ENCODE measurements at places on chromosomes 7 and 10.

DNA sequence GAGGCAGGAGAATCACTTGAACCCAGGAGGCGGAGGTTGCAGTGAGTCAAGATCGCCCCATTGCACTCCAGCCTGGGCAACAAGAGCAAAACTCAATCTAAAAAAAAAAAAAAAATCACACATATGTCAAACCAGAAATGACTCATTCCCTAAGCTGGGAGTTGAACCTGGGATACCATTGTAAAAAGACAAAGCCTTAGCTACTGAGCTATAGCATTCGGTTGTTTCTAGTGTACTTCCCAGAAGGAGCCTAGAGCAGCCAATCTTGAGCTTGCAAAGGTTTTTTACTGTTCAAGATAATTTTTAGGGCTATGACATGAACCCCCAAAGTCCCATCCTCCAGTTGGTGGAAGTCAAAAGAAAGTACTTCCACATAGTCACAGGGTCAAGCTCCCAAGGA lies 87.9 kb downstream of the ZNF467 start:
- DNase-seq, result no peak

- no peak for DNase-seq
These were observed 4.6 kb downstream of the DCLRE1C start for GRCh38 chr10:14949291-14949690.

DNA sequence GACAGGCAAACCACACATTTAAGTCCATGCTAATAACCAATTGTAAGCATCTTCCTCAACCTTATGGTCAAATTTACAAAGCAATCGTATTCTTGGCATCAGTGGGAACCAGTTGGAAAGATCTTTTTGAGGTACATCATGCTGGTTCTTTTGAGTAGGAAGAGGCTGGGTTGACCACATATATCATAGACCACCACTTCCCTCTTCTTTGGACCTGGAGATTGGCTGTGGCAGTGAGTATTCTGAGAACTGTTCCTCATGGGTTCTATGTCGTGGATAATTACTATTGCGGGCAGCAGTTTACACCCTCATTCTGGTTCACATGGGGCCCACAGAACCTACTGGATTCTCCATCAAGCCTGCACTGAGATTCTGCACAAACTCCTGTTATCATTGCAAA lies 35.5 kb upstream of the C1GALT1 start:
- DNase-seq, result no peak

GRCh38 chr7:53476566-53476965 lies 441.1 kb downstream of the POM121L12 start:
- no peak for DNase-seq

DNA sequence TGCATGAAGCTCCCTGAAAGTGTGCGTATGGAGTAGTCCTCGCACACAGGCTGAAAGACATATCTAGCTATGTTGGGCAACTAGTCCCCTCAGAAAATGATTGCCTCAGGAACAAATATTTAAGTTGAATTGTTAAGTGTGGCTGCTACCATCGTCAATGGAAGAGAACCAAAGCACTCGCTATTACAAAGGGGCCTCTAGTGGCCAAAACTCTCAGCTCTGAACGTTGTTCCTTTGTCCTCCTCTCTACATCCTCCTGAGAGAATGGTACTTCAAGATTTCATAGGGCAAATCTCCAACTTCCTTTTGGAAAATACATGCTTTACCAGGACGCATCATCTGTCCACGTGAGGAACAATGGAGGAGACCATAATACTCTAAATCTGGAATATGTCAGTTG lies 209.9 kb downstream of the NRG3 start:
- no peak for DNase-seq

- DNase-seq, result no peak
These were observed 14.1 kb upstream of the TMEM273 start for GRCh38 chr10:49202266-49202665.

DNA sequence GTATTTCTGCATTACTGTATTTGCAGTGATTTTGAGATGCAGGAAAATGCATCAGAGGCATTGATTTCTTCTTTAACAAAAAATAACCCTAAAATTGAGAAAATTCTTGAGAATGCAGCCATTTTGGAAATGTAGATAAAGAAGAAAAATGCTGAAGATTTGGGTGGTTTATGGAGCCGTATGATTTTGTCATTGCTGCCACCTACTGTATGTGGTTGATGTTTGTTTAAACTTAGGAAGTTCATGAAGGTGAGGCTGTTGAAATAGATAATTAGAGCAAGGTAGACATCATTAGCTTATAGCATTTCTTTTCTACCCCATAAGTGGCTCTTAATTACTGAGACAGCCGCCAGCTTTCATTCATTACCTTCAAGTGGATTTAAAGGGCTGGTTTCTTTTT lies 92.1 kb upstream of the SAMD8 start:
- peak; percentile 50 for DNase-seq

- DNase-seq, result no peak
These were observed 541.2 kb downstream of the ETV1 start for GRCh38 chr7:13448243-13448642.

- DNase-seq, result no peak
These were observed 101.2 kb upstream of the RPA3 start for GRCh38 chr7:7819442-7820247.

GRCh38 chr10:43965918-43966570 lies 317.4 kb upstream of the ZNF32 start:
- no peak for DNase-seq

- DNase-seq, result peak; percentile 26
These were observed 13.1 kb downstream of the IFT22 start for GRCh38 chr7:101308245-101309085.

- DNase-seq, result peak; percentile 36
These were observed 24.8 kb downstream of the INPP5F start for GRCh38 chr10:119750391-119751230.

DNA sequence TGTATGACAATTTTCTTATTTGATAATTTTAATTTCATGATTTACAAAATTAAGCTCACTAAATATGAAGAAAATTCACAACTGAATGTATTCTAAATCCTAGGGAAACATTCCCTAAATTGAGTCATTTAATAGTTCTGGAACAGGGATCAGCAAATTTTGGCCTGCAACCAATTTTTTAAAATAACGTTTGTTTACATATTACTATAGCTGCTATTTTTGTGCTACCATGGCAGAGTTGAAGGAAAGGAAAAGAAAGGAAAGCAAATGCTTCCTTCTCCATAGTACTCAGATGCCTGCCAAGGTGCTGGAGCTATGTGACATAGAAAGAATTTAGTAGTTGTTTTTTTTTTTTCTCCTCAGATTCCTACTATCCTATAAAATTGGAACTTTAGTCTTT lies 1307.7 kb upstream of the LRRTM3 start:
- DNase-seq, result no peak

DNA sequence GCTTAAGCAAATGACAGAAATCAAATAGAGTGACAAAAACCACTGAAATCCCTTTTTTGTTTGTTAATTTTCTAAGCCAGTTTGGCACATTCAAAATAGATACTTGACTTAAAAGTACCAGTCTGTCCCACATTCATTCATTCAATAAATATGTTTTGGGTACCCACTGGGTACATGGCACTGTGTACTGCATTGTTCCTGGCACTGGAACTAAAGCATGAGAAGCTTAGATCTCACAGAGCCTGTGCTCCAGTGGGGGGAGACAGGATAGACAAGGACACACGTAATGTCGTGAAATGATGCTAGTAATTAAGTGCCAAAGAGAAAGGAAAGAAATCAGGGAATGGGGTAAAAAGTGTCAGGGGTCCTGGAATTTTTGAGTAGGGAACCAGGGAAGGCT lies 13.0 kb downstream of the MTURN start:
- no peak for DNase-seq

DNA sequence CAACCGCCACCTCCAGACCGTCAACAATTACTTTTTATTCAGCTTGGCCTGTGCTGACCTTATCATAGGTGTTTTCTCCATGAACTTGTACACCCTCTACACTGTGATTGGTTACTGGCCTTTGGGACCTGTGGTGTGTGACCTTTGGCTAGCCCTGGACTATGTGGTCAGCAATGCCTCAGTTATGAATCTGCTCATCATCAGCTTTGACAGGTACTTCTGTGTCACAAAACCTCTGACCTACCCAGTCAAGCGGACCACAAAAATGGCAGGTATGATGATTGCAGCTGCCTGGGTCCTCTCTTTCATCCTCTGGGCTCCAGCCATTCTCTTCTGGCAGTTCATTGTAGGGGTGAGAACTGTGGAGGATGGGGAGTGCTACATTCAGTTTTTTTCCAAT lies 146.6 kb downstream of the CHRM2 start:
- DNase-seq, result no peak

DNA sequence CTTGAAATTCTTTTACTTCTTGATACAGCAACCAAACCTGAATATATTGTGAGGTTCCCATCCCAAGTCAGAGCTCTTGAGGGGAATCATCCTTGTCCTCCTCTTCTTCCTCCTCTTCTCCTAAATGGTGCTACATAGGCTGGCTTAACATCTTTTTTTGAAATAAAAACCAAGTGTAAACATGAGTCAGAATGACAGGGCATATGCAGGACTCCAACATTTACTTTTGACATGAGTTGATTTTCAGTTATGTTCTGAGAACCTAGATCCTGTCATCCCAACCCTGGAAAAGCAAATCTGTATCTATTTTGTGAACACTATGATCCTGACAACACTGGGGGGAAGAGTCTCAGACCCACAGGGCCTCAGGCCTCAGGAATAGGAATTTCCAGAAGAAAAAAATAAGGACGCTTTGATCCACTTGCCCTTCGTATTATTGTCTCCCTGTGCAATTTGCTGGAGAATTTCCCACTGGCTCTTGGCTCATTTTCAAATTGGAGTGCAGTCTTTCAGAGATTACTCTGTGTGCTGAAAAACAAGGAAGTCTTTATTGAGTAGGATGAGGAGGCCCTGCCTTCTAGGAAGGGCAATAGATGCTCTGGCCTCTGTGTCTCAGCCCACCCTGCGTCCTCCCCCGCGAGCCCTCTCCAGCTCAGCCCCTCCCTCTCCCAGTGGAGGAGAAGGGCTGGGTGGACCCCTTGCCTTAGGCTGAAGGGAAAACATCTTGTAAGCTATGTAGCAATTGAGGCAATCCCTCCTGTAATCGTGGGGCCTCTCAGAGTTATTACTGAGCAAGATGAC lies 121.6 kb downstream of the CREB5 start:
- DNase-seq, result no peak

DNA sequence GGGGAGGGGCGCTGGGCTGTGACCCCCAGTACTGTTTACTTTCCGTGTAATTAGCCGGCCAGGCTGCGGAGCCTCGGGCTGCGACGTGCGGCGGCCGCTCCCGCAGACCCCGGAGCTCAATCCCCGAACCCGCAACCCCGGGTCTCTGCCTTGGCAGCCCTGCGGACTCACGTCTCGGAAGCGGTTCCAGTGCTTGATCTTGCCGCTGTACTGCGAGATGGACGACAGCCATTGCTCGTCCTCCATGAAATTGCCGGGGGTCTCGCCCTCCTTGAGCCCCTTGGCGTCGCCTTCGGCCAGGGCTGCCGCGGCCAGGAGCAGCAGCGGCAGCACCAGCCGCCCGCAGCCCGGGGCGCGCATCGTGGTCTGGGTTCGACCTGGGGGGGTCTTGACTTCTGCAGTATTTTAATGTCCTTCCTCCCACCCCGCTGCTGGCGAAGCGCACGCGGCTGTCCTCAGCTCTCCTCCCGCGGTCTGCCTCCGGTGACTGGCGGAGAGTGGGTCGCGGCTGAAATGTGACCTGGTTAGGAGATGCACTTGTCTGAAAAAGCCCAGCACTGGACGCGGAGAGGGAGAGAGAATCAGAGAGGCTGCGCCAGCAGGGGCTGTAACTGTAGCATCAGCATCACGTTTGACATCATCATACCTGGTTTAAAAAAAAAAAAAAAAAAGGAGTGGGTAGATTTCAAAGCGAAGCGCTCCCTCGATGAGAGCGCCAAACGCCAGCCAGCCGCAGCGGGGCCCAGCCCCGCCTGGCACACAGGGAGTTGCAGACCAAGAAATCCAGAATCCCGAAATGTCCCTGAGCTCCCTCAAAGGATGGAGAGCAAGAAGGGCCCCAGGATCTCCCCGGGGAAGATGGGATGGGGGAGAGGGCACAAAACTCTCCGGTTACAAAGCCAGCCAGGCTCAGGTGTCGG lies at the start of gene SPOCK2:
SPOCK2 (minus strand) TSS at position 583 of the 920 bp plus-strand sequence; CDS start at position 360, 223 bp downstream.
- peak; percentile 78 for DNase-seq

DNA sequence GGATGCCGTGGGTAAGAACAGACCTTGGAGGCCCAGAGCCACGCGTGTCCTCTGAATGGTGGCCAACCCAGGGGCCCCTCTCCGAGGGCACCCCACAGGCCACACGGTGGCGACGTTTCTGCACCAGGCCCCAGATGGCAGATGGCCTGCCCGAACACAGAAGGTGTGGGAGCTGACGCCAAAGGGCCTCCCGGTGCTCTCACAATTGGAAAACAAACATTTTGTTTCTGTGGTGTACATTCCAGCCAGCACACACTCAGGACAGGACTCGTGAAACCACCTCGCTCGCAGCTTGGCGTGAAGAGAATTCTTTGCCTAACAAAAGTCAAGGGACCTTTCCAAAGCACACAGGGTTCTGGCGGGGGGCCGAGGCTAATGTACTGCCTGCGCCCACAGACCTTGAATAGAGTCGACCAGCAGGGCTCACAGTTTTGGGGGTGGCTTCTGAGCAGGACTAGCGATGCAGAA lies 112.1 kb downstream of the FAM53B start:
- DNase-seq, result peak; percentile 26

Data from T-helper 1 cell (primary cell).